ENCODE measurements at places on chromosomes 11 and 22. TPM values are rescaled to one million over a fixed set of nuclear protein-coding genes. Genes with fewer than 3 reads are reported as not detected.

CCDC116 gene
- 0.26 TPM for total RNA-seq

NOX4 gene
- 0.86 TPM for total RNA-seq

MMP10 gene
- 0.71 TPM for total RNA-seq

ACTN3 gene
- 0.16 TPM for total RNA-seq

C1QTNF5 gene
- total RNA-seq: 20.0 TPM

OR8G1 gene
- not detected for total RNA-seq

YWHAH gene
- total RNA-seq: 183 TPM

TRIM51G gene
- not detected for total RNA-seq

OR4X2 gene
- total RNA-seq: not detected

FGF3 gene
- not detected for total RNA-seq

SLC22A12 gene
- total RNA-seq: not detected

OVOL1 gene
- total RNA-seq: 0.37 TPM

ARCN1 gene
- 163 TPM for total RNA-seq

MPZL3 gene
- total RNA-seq: 13.2 TPM

SF3A1 gene
- total RNA-seq: 146 TPM

NPTXR gene
- 4.5 TPM for total RNA-seq

OR8H2 gene
- not detected for total RNA-seq

KRTAP5-9 gene
- total RNA-seq: 0.24 TPM

CATSPERZ gene
- total RNA-seq: not detected

AMOTL1 gene
- 52.0 TPM for total RNA-seq

DDTL gene
- 2.4 TPM for total RNA-seq

SPI1 gene
- 194 TPM for total RNA-seq

GAL3ST3 gene
- total RNA-seq: not detected

LDHAL6A gene
- total RNA-seq: not detected

GGTLC3 gene
- total RNA-seq: 6.4 TPM

ACER3 gene
- 46.5 TPM for total RNA-seq

CCDC73 gene
- 0.18 TPM for total RNA-seq

P4HA3 gene
- 2.0 TPM for total RNA-seq

HTATIP2 gene
- total RNA-seq: 67.6 TPM

UBQLNL gene
- total RNA-seq: 0.50 TPM

SHISA8 gene
- not detected for total RNA-seq

ATP5MG gene
- total RNA-seq: 151 TPM

TST gene
- 52.0 TPM for total RNA-seq

TPBGL gene
- total RNA-seq: 0.70 TPM

LARGE1 gene
- total RNA-seq: 28.9 TPM

TSPAN4 gene
- 132 TPM for total RNA-seq

BCO2 gene
- 3.3 TPM for total RNA-seq

MRGPRX3 gene
- 0.15 TPM for total RNA-seq

SCARF2 gene
- total RNA-seq: 22.9 TPM

CCDC34 gene
- total RNA-seq: 3.2 TPM

ART1 gene
- 0.55 TPM for total RNA-seq

SELENOH gene
- total RNA-seq: 108 TPM

PLEKHB1 gene
- 16.7 TPM for total RNA-seq

SMIM35 gene
- not detected for total RNA-seq

HBG2 gene
- not detected for total RNA-seq

IGLL1 gene
- not detected for total RNA-seq

SLC25A22 gene
- 28.9 TPM for total RNA-seq
